T-helper 1 cell treated with Interleukin-12 subunit alpha and Interleukin-12 subunit beta and Interleukin-4 antibody, amounts not matched to agents 30 ng/mL and 1 ng/mL, for 36 hours (primary cell): ENCODE measurements at places on chromosomes 1 and 21. TPM values are rescaled to one million over a fixed set of nuclear protein-coding genes. Genes with fewer than 3 reads are reported as not detected.

KLHL12 gene
- total RNA-seq: 25.6 and 29.2 TPM in 2 replicates

CELA2A gene
- total RNA-seq: not detected in 2 replicates

BRINP3 gene
- total RNA-seq: not detected in 2 replicates

GPA33 gene
- 3.4 and 3.9 TPM in 2 replicates for total RNA-seq

KCNT2 gene
- total RNA-seq: not detected in 2 replicates

RIMKLA gene
- total RNA-seq: 2.2 and 2.5 TPM in 2 replicates

SPRR3 gene
- not detected in 2 replicates for total RNA-seq

FCRL1 gene
- not detected in 2 replicates for total RNA-seq

KRTAP19-2 gene
- total RNA-seq: not detected in 2 replicates

AADACL4 gene
- total RNA-seq: not detected in 2 replicates
